ENCODE measurements at places on chromosomes 6 and 20.

DNA sequence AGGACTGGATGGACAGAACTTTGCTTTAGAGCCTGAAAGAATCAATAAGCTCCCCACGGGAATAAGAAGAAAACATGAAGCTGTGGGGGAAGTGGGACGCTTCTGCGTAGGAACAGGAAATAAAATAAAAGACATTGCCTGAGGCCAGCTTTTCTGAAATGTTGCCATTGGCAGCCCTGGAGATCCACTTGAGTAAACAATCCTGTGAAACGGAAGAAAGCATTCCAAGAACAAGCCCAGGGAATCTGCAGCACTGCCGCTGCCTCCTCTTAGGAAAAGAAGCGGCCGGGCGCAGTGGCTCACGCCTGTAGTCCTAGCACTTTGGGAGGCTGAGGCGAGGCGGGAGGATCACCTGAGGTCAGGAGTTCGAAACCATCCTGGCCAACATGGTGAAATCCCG, 182.3 kb upstream of the RALGAPA2 start:
- DNase-seq = no peak

GRCh38 chr20:10591946-10592521, 81.8 kb downstream of the JAG1 start:
- no peak for DNase-seq

DNA sequence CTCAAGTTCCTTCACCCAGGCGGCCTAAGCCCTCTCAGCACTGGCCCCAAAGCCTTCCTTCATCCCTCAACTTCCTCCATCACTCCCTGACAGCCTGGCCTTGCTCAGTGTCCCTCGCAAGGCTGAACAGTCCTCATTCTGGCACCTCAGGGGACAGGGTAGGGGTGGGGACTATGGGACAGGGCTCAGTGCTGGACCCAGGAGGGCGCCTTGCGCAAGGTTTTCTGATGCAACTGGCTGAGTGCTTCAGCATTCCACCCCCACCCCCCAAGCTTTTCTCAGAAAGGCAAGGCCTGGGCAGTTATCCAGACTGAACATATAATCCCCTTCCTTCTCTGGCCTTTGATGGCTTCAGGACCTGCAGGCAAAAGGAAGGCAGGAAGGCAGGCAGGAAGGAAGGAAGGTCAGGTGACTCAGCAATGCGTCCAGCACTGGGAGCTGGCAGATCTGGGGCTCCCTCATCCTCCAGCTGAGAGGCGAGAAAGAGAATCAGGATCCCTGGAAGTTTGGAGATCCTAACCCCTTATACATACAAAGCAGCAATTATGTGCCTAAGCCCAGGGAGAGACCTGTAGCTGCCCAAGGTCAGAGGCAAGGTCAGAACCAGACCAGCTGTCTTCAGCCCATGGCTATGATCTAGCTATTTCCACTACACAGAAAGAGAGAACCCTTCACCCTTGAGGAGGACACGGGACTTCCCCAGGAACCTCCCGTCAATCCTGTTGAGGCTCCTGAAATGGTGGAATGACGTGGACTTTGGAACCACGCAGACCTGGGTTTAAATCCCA, 8.6 kb upstream of the TRIB3 start:
- peak; percentile 60 for DNase-seq

- DNase-seq = no peak
These were observed 100.2 kb upstream of the TMEM181 start for GRCh38 chr6:158459726-158460125.

- no peak for DNase-seq
These were observed 13.1 kb downstream of the TFAP2A start for GRCh38 chr6:10401632-10402223.

- no peak for DNase-seq
These were observed 374.3 kb upstream of the CHD6 start for GRCh38 chr20:41992481-41992880.

Data from osteoblast (primary cell).